ENCODE measurements at places on chromosomes 1 and 21. TPM values are rescaled to one million over a fixed set of nuclear protein-coding genes. Genes with fewer than 3 reads are reported as not detected.

DNA sequence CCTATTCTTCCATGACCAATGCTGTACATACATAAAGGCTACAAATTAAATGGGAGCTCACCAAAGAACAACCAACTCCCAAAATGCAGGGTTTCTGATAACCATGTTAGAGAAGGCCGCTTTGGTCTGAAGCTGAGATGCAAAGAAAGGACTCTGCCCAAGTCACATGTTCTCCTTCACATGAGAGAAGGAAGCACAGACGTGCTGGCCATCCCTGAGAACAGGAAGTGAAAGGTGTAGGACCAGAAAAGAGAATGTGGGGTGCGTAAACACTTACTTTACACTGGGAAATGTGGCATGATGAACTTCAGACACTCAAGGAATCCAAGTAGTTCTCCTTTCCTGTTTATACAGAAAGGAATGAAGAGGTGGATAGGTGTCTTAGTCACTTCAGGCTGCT lies 31.7 kb upstream of the TADA1 start:
- DNase-seq: no peak

GRCh38 chr1:51420867-51421627 lies 90.7 kb upstream of the TTC39A start:
- no peak for DNase-seq

- peak; percentile 77 for DNase-seq
Measured at GRCh38 chr1:54934869-54935268, 45.6 kb upstream of the TMEM61 start.

DNA sequence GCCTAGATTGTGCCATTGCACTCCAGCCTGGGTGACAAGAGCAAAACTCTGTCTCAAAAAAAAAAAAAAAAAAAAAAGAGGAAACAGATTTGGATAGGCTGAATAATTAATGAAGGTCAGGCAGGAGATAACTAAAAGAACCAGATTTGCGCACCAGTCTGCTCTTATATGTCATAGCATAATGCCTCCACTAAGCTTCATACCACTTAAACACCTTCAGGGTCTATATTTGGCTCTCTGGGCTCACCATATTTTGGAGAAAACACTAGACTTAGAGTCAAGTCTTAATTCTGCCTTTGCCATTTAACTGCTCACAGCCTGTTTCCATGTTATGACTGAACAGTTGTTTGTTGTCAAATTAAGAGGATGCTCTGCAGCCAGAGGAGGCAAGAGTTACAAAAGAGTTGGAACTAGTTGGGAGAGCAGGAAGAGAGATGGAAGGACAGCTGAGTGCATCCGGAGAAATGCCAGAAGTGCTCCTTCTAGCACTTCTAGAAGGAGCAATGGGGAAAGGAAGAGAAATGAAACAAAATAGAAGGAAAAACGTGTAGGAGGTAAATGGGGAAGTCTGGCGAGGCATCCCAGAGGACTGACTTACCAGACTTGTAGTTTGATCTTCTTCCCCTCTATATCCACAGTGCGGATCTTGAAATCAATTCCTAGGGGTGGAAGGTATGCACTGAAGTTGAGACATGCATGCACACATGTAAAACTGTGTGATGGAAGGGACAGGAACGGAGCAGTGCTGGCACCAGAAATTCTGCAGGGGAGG lies 1.8 kb downstream of the RAB13 start:
- no peak for DNase-seq

CNKSR1 gene
- not detected for total RNA-seq

TDRD5 gene
- total RNA-seq: not detected

NUDT17 gene
- total RNA-seq: 10.1 TPM
